ENCODE measurements at places on chromosomes 16 and 17.

DNA sequence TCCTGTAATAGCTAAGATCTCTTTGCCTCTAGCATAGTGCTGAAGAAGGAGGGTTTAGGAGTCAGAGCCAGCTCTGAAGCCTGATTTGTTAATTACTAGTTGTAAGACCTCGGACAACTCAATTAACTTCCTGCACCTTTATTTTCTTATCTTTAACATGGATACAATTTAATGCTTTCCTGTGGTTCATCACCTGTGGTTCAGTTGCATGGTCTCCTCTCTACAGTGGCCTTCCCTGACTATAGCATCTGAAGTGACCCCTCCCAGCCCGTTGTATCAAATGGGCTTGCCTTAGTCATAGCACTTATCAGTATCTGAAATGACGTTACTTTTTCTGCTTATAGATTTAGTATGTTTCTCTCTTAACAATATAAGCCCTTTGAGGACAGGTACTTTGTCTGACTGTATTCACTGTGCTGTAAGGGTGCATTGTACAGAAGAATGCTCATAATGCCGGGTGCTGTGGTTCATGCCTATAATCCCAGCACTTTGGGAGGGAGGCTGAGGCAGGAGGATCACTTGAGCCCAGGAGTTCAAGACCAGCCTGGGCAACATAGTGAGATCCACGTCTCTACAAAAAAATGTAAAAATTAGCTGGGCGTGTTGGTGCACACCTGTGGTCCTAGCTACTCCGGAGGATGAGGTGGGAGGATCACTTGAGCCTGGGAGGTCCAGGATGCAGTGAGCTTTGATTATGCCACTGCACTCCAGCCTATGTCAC lies 2.6 kb upstream of the NDE1 start:
- no peak for DNase-seq

- no peak for DNase-seq
Measured at GRCh38 chr17:66331038-66331816, 28.8 kb downstream of the PRKCA start.

- DNase-seq, result no peak
Measured at GRCh38 chr17:20981046-20981920, 61.5 kb downstream of the USP22 start.

- DNase-seq, result peak; percentile 37
Measured at GRCh38 chr16:68756239-68756915, 19.3 kb downstream of the CDH1 start.

- DNase-seq, result no peak
Measured at GRCh38 chr16:85592700-85593493, 20.2 kb upstream of the GSE1 start.

DNA sequence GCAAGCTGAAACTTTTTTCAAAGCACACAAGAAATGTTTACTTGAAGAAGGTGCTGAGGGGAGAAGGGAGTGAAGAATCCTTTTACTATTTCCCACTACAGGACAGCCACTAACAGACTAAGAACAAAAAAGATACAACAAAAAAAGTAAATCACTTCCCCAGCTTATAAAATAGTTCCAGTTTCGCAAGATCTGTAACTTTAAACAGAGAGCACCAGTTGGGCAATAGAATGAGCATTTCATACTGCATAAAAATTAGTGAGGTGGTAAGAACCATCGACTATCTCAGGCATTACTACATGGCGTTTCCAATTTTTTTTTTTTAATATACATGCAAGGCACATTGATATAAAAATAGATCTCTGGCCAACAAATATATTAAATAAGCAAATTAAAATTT lies 11.1 kb downstream of the CRYBA1 start:
- no peak for DNase-seq

- no peak for DNase-seq
Measured at GRCh38 chr16:49330562-49331201, 42.9 kb upstream of the C16orf78 start.

- no peak for DNase-seq
Measured at GRCh38 chr17:7654832-7655540, 4.3 kb downstream of the ATP1B2 start.

DNA sequence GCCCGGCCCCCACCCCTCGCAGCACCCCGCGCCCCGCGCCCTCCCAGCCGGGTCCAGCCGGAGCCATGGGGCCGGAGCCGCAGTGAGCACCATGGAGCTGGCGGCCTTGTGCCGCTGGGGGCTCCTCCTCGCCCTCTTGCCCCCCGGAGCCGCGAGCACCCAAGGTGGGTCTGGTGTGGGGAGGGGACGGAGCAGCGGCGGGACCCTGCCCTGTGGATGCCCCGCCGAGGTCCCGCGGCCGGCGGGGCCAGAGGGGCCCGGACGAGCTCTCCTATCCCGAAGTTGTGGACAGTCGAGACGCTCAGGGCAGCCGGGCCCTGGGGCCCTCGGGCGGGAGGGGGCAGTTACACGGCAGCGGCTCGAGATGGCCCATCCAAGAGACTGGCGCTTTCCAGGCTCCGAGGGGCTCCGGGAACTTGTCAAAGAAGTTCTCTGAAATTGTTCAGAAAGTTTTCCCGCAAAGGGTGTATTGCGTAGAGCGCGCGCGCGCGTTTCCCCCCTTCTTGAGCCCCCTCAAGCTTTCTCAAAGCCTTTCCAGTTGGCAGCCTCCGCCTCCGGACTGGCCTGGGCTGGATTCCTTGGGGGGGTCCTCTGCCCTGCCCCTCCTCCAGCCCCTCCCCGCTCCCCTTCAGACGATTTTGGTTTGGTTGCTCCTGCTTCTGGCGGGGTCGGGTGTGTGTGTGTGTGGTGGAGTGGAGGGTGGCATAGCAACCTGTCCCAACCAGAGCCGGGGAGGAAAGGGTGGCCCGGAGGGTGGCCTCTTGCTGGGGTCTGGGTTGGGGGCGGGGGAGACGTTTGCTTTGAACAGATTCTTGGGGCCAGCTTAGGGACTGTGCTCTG lies 504 bp downstream of the ERBB2 start:
- DNase-seq, result no peak

- DNase-seq, result no peak
Measured at GRCh38 chr16:55922662-55923061, 47.5 kb upstream of the CES5A start.

DNA sequence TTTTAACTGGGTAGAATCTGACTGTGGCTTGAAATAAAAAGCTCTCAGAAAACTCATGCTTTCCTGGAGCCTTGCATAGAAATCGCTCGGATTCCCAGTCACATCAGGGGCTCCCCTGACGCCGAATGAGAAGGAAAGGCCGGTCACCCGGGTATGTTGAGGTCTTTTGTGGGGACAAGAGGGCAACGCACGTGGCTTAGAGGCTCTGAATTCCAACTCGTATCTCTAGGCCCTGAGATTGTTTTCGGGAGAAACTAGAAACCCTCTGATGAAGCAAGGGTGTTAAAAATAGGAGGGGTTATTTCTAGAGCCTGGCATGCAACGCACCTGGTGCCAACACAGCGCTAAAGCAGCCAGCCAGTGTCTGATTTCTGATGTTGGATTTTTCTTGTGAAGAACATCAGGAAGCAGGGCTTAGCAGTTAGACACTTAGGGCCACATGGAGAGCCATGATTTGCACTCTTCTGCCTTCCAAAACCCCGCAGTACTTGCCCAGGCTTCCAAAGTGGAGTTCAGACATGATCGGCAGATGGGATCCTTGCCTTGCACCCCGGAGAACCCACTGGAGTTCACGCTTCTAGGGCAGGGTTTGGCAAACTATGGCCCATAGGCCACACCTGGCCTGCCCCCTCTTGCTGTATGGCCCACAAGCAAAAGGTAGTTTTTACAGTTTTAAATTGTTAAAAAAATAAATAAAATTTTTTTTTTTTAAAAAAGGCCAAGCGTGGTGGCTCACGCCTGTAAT lies 12.6 kb downstream of the CACNG1 start:
- DNase-seq, result no peak

DNA sequence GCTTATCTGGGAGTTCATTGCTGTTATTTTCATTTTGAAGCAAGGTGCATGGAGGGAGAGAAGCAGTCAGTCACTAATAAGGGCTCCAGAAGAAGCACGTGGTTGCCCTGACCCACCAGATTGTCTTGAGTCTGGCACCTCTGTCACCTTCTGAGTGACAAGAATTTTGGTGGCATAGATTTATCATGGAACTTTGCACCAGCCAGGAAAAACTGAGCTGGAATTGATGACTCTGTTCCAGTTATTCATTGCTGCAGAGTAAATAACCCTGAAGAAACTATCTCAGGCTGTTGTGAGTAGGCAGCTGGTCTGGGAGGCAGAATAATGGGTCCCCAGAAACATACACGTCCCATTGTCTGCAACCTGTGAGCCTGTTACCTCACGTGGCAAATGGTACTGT lies 44.8 kb downstream of the HSD17B2 start:
- no peak for DNase-seq

DNA sequence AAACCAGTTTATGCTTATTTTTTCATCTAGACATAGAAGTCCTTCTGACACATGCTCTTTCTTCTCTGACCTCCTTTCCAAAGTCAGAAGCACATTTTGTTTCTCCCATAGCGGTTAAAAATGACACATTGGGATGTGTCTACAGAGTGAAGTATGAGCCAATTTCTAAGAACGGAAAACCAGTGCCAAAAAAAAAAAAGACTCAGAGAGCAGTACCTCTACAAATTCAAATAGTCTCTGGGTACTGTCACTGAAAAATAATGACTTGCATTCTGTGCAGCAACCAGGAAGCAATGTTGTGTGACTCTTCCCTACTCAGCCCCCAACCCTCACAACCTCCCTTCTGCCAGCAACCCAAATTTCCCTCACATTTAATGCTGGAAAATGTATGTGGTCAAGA lies 145.5 kb upstream of the PMFBP1 start:
- DNase-seq, result no peak

- DNase-seq, result no peak
Measured at GRCh38 chr16:1337486-1337885, 4.0 kb downstream of the BAIAP3 start.

DNA sequence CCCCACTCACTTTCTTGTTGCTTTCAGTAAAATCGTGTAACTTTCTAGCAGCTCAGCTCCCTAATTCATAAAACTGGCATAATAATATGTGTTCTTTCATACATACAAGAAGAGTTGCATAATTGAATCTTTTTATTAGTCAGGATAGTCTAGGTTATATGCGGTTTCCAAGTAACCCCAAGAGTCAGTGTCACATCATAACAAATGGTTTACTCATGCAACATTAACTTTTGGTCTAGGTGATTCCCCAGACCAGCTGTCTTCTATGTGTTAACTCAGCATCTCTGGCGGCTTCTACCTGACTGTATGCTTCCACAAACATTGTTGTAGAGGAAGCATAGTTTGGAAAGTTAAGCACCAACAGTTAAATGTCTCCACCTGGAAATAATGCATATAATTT lies 1000.4 kb downstream of the CDH11 start:
- no peak for DNase-seq

- no peak for DNase-seq
Measured at GRCh38 chr16:55668340-55669281, 12.8 kb downstream of the SLC6A2 start.

- no peak for DNase-seq
Measured at GRCh38 chr16:30947859-30948666, 805 bp upstream of the ORAI3 start.

DNA sequence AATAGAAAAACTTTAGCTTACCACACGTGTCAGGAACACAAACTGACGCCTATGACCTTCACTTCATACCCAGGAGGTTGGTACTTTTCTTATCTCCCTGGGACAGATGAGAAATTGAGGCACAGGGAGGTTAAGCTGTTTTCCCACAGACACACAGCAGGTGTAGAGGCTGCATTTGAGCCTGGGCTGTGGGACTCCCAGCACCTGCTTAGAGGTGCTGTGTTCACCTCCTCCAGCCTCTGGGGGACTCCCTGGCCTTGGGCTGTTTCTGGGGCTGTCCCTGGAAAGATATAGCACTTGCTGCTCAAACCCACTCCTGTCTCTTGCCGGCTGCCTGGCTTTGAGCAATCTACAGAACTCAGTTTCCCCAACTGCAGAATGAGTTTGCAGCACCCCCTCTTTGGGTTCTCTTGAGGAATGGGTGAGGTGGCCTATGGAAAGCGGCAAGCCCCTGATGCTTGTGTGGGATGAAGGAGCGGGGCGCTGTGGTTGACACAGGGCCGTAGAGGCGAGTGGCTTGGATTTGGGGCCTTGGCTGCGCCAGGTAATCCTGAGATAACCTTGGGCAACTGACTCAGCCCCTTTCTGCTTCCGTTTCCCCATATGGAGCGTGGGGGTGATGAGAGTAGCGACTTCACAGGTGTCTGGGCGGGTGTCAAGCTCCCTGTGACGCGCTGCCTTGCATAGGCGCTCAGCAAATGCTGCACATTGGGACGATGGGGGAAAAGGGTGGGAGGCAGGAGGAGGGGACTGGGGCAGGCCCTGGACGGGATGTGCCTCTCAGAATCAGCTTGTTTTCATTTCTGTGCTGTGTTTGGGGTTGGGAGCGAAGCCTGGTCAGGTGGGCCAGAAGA lies 104.5 kb upstream of the CIBAR2 start:
- no peak for DNase-seq

GRCh38 chr17:61659437-61659836 lies 68.4 kb upstream of the NACA2 start:
- no peak for DNase-seq

DNA sequence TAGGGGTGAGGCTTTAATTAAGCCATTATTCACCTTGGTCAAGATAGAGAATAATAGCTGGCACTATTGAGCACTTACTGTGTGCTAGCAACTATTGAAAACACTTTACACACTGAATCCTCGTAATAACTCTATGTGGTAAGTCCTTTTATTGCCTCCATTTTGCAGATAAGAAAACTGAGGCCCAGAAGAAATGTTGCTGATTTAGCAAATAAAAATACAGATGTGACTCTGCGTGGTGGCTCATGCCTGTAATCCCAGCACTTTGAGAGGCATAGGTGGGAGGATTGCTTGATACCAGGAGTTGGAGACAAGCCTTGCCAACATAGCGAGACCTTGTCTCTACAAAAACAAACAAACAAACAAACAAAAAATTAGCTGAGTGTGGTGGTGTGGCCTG lies 19.4 kb downstream of the OTOA start:
- DNase-seq, result no peak

DNA sequence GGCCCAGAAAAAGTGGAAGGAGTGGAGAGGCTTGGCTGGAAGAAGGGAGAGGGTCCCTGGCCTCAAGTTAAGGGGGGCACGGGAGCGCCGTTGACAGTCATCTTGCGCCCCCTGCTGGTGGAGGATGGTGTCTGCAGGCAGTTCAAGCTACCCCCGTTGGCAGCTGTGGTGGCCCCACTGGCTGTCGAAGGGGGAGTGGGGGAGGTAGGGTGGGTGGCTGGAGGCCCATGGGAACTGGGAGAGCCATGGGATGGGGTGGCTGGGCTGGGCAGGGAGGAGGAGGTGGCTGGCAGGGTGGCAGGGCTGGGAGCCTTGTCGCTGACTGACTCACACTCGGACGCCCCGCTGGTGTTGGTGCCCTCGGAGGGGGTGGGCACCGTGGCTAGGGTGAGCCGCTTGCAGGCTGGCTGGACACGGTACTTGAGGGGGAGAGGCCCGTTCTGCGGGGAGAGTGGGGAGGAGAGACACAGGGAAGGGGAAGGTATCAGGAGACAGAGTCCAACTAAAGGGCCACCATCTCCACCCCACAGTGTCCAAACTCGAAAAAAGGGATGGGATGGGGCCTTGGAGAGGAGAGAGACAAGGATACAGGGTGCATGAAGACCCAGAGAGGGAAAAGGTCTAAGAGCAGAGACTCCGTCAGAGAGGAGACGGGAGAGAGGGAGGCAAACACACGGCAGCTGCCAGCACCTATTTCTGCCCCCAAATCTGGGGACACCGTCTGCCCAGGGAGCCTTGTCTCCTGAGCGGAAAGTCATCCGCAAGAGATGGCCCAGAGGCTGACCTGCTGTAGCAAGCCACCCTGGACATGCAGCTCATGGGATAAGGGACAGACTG lies 5.2 kb downstream of the CISD3 start:
- DNase-seq, result peak; percentile 63

- DNase-seq, result no peak
Measured at GRCh38 chr17:39553341-39553945, 54.3 kb downstream of the NEUROD2 start.
